ENCODE measurements at places on chromosomes 7 and 10.

- no peak for DNase-seq
Observed at GRCh38 chr7:121529003-121529402, 132.9 kb upstream of the FAM3C start.

DNA sequence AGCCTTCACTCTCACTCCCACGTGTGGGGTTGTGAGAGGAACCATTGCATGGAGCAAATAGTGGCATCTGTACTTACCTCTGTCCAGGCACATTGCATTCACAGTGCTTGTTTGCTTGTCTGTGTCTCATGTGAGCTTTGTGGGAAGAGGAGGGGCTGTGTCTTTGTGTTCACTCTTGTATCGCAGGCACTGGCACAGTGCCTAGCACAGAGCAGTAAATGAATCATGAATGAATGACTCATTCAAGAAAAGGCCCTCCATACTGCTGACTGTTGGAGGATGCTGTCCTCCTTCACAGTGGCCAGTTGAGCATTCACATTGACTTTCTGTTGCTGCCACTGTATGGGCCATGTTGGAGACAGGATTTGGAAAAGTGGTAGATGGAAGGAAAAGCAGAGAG lies 125.3 kb downstream of the SORCS3 start:
- no peak for DNase-seq

DNA sequence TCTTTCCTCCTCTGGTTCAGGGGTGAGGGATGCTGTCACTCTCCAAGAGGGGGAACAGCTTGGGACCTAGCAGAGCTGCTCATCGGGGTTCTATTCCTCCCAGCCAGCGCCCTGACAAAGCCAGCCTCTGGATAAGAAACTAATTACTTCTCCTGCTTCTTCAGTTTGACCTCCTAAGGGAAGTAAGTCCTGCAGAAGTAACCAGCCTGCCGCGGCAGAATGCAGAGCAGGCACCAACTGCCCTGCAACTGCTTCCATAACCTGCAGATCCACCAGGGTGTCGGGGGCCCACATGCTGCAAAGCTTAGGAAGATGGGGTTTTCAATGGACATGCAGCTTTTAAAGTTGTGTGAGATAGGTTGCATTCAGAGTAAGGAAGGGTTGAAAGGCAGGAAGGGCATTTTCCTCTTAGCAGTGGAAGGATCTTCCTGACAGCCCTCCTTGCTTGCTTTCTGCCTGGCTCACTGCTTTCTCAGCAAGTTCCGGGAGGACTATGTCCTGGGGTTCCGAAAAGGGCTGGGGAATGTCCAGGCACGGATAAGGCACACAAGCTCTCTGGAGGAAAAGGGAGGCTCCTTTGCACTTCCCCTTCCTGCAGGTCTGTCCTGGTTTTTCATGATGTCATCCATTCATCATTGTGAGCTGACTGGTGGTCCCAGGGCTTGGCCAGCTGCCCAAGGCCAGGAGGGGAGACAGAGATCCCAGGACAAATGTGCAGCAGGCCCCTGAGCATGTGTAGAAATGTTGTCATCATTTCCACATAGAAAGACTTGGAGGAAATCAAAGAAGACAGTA lies 24.3 kb upstream of the CALU start:
- DNase-seq = no peak

- DNase-seq = no peak
Observed at GRCh38 chr7:67947646-67948045, 951.0 kb downstream of the TYW1 start.

DNA sequence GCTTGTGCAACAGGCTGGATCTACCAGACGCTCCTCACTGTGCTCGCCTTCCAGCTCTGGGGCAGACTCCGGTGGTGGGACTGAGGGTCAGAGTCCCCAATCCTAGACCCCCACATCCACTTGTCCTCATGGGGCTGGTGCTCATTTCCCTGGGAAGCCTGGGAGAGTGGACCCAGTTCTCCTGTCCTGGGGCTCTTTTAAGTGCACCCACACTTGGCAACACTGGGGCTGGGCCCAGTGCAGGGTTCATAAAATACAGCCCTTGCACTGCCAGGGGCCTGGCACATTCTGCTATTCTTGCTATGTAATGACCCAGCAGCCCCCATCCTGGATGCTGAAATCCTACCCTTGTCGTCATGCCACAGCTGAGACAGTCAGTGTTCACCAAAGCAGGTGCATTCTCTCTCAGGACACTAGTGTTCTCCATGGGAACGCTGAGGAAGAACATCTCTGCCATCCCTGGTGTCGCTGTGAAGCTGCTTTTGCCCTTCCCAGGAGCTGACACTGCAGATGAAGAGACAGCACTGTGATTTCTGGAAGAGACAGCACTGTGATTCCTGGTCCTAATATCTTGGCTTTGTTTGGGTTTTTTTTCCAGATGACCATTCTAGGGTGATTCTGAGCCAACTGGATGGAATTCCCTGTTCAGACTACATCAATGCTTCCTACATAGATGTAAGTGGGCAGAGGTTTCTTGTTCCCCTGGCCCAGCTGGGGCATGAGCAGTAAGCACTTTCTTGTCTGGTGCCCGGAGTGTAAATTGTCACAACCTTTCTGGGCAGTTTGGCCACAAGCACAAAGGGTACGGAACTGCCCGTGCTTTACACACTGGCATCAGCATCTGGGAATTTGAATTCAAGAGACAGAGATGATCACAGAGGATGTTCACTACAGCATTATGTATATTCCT lies 65.6 kb downstream of the MKI67 start:
- DNase-seq = no peak

Measured in D341Med (cell line).